Stimulated activated CD8-positive, alpha-beta memory T cell treated with anti-CD3 and anti-CD28 coated beads, Interleukin-15, amount 100 ng/mL, for 48 hours (primary cell): ENCODE measurements at places on chromosomes 2 and 18.

DNA sequence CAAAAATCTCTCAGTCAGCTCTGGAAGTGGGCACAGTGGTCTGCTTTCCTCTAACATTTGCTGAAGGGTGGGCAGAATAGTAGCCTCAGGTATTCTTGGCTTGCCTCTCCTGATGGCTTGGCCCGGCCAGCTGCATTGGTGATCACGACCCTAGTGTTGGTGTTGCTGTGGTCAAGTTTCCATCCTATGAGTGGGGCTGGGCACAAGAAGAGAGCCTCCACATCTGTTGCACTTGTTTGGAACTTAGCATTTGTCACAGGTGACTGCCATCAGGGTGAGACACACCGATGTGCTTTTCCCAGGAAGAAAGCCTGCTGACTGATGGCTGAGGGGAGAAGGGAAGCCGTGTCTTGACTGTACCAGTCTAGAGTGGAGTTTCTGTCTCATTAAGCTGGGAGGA is 33.1 kb upstream of the SNORC start:
- no peak for DNase-seq

GRCh38 chr2:233597522-233597921 is 19.9 kb upstream of the UGT1A8 start:
- no peak for DNase-seq

DNA sequence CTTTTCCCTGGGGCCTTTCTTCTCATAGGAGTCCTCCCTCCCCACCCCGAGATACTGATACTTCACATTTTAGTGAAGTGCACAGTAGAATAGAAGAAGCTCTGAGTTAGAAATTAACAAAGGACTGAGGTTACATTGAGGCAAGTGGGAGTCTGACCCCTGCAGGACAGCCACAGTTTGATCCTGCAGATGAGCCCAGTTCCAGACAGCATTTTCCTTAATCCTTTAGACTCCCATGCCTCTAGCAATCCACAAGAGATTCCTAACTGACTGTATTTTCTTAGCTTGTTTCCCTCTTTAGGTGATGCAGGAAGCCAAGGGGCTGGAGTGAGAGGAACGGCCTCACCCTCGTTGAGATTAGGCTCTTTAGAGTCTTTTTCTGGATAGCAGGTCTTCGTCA is 204.0 kb downstream of the CYRIA start:
- DNase-seq: no peak

GRCh38 chr18:79413426-79413825 is 17.7 kb downstream of the NFATC1 start:
- no peak for DNase-seq

DNA sequence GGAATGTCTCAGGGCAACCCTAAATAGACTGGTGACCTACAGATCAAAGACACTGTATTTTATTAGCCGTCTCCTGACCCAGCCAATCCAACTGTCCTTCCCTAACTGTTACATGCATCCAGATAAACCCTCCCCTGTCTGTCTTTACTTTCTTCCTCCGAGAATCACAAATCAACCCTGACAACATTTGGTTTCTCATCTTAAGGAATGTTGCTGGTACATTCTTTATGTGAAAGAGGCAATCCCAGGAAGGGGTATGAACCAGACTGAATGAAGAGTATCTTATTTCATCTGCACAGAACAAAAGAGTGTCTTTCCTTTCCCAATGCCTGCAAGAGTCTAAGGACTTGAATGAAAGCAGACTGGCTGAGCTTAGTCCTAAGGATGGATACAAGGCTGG is 113.9 kb upstream of the LTBP1 start:
- DNase-seq: no peak

GRCh38 chr2:28477087-28477486 is 18.8 kb upstream of the PLB1 start:
- no peak for DNase-seq

DNA sequence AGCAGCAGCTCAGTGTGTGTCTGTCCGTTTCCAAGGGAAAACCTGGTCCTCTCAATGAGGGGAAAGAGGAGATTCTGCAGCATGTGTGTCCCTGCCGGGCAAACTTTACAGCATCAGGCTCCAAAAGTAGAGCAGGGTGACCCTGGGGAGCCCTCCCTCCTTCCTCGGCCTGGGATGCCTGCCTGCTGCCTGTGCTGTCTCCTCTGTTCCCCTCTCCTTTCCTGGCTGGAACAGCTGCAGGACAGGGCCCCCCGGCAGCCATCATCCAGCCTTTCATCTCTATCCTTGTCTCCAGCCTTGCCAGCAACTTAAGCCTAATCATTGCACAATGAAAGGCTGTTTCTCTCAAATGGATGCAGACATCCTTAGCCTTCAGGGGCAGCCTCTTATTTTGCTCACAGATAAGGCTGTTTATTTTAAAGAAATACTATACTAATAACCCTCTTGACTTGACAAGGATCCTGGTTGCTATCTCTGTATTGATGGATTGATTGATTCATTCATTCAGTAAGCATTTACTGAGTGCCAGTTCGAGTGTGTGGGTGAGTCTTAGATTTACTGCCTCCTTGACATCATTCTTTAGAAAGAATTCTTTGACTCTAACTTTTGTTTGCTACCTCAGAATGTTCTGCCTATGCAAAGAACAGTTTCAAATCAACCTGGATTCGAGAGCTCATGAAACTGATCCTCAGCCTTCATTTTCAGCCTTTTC is 40.6 kb upstream of the EDAR start:
- DNase-seq: no peak

- no peak for DNase-seq
These were observed 11.4 kb downstream of the FOSL2 start for GRCh38 chr2:28404086-28404485.
